Anterior cingulate cortex (tissue), 58 donors: ENCODE measurements at places on chromosomes 1 and 21.
A peak's percentile ranks its signal among the peaks of the same experiment; 100 is the strongest.

DNA sequence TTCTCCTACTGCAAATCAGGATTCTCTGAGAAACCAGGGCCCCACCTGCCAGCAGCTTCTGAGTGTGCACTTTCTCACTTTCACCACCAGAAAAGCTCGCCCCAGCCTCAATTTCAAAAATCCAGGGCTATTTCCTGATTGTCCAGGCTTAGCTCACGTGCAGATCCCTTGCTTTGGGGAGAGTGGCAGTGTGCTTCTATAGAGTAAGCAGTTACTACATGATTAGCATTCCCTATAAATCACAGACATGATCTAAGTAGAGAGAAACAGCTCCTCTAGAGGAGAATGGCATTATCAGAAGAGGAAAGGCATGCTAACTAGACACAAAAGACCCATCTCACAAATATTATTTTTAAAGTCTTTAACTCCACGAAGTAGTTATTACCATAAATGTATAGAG lies 456.0 kb upstream of the PKN2 start:
- DNase-seq: no peak

GRCh38 chr1:243827206-243827605 lies 22.8 kb downstream of the AKT3 start:
- DNase-seq: no peak

GRCh38 chr1:98661544-98662355 lies at the start of gene SNX7:
SNX7 (plus strand) TSS chr1:98661721; CDS start chr1:98661732, 11 bp downstream.
- peak; percentile 76 for DNase-seq

- DNase-seq: no peak
Observed at GRCh38 chr1:117919376-117919775, 10.0 kb downstream of the GDAP2 start.

GRCh38 chr21:43904331-43904781 lies 39.3 kb downstream of the AGPAT3 start:
- no peak for DNase-seq

DNA sequence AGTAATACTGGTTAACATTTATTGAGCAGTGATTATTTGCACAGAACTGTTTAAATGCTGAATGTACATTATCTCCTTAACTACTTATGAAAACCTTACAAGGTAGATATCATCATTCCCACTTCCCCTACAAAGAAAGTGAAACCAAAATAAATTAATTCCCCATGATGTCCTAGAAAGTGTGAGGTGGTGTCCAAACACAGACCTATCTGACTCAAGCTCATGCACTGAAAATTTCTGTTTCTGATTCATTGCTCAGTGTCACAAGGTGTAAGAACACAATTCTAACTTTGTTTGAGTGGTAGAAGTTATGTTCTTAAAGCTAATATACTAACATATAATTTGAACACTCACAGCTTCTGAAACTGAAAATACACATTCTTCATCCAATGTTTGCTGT lies 178.7 kb downstream of the MRPL39 start:
- no peak for DNase-seq

DNA sequence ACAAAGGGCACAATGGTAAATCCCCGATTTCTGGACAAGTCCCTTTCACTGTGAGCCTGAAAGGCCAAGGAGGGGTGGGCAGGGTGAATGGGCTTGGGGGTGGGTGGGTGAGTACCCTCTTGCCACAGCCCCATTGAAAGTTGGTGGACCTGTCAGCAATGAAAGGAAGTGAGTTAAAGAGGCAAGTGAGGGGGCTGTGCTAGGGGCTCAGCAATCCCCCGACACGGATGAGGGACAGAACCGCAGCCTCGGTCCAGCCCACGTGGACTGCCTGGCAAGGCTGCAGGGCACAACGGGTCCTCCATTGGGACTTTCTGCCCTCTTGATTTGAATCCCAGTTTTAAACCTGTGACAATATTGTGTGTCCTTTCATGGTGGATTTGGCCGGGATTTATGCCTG lies 255.3 kb downstream of the FOXD2 start:
- DNase-seq: no peak

DNA sequence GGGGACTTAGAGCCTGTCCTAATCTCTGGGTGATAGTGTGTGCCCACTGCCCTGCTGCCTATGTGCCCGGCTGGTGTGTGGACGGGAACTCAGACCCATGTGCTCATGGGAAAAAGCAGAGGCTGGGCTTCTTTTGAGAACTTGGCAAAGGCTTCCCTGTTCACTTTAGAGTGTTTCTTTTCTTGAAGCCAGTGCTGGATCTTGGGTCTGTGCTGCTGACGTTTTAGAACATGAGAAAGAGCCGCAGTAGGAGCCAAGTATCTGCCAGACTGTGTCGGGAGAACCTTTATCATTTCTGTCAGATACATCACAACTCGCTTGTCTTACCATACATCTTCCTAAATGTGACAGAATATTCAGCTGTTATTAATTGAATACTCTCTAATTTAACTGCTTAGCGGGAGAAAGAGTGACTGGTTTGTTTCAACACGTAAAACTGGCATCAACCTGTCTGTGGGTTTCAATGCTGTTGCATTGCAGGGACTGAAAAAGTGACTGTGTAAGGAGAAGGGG lies 195.2 kb downstream of the PBX1 start:
- DNase-seq: peak; percentile 27

- no peak for DNase-seq
Observed at GRCh38 chr1:92826792-92827191, 5.0 kb upstream of the RPL5 start.

GRCh38 chr1:25767437-25767770 lies 32.6 kb upstream of the SELENON start:
- DNase-seq: no peak

DNA sequence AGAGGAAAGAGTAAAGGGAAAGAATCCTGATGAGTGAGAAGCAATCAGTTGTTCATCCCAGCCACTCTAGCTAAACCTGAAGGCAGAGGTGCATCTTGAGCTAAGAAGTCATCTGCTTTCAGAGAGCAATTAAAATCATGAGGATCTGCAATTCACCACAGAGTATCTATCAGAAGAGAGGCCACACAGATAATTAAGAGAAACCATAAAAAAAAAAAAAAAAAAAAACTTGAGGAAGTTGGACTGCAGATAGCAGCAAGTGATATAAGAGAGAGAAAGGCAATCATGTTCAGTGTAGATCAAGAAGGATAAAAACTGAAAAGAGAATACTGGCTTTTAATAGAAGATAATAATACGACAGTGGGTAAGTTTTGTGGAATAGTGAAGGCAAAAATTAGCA lies 17.7 kb downstream of the FOXJ3 start:
- no peak for DNase-seq

- DNase-seq: no peak
Observed at GRCh38 chr1:231279081-231279480, 38.1 kb downstream of the GNPAT start.

DNA sequence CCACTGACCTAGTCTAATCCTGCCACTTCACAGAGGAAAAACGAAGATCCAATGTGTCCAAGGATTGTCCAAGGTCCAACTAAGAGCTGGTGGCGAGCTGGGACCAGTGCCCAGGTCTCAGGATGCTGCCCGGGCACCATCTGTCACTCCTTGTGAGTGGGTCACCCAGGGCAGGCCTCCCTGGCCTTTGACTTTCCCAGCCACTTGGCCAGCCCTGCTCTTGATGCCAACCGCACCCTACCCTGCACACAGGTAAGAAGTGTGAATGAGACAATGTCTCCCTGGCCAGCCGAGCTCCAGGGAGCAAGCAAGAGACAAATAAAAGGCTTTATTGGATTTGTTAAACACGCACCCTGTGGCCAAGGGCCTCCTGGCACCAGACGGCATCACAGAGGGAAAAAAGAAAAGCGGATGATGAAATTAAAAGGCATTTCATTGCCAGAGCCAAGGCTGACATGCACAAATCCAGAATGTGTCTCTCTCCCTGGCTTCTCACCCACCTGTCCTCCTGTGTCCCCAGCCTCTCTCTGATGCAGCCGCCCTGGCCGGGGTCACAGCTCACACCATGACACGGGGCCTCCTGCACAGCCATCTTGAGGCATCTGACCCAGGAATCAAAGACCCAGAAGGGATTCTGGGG lies 72.8 kb downstream of the CAMK2N1 start:
- DNase-seq: no peak

GRCh38 chr1:51955797-51956527 lies 34.5 kb downstream of the RAB3B start:
- no peak for DNase-seq

GRCh38 chr1:8571200-8571984 lies 246.0 kb downstream of the RERE start:
- no peak for DNase-seq

- DNase-seq: no peak
Observed at GRCh38 chr21:37579356-37579755, 212.8 kb downstream of the DYRK1A start.

DNA sequence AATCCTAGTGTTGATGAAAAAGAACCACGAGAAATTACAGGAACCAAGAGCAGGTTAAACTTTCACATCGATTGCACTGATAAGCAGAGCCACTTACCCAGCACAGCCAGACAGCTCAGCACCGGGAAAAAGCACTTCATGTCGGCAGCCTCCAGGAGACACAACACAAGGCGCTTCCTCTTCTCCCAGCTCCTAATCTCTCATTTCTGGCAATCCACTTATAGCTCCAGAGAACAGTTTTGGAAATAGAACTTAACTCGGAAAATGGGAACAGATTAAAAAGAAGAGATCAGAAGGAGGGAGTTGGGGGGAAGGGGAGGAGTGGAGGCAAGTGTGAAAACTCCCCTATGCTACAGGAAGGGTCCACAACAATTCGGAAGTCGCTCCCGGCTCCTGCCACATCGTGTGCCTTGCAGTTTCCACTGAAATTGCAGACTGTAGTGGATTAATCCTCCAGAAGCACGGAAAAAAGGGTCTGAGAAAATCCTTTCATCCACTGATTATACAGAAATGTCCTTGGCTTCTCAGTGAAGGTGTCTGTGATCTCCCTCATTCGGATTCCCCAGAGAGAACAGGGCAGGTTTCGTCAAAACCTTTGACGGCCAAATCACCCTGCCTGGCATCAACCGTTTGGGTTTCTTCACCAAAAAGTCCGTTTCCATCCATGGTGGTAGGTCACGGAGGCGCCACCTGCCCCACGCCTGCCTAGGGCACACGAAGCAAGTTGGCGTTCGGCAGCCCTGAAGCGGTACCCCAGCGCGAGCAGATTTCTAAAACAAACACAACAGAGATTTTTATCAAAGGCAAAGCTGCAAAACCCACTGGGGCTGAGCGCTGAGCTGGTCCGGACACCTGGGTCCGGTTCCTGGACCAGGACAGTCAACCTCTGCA lies 1.1 kb downstream of the IGSF3 start:
- DNase-seq: no peak

- no peak for DNase-seq
Observed at GRCh38 chr1:206702803-206703202, 18.1 kb downstream of the MAPKAPK2 start.

GRCh38 chr1:156492591-156493080 lies 7.9 kb downstream of the MEF2D start:
- DNase-seq: no peak

- DNase-seq: no peak
Observed at GRCh38 chr21:37253991-37254390, 13.1 kb downstream of the VPS26C start.

DNA sequence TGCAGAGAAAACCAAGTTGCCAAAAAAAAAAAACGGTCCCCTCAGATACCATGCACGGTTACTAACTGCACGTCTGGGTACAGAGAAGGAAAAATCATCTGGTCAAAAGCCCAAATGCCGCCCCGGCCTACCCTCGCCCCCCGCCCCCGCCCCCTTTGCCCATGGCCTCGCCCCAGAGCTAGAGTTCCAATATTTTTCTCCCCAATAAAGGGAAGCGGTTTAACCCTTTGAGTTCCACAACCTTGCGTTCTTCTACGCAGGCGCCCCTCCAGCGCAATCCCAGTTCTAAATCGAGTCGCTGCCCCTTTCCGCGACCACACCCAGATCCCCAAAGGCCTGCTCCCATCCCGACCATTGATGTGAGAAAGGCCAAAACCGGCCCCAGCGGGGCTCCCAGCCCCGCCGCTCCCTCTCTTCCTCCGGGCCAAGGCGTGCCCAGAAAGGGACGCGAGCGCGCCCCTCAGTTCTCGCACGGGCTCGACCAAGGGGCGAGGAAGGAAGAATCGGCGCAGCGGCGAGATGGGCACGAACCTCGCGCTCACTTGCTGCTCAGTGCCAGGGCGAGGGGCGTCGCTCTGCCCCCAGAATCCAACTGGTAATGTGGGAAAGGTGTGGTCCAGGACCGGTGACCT lies 797 bp downstream of the WDR47 start:
- DNase-seq: peak; percentile 23

- no peak for DNase-seq
Observed at GRCh38 chr1:194362327-194362726, 1175.9 kb upstream of the B3GALT2 start.

DNA sequence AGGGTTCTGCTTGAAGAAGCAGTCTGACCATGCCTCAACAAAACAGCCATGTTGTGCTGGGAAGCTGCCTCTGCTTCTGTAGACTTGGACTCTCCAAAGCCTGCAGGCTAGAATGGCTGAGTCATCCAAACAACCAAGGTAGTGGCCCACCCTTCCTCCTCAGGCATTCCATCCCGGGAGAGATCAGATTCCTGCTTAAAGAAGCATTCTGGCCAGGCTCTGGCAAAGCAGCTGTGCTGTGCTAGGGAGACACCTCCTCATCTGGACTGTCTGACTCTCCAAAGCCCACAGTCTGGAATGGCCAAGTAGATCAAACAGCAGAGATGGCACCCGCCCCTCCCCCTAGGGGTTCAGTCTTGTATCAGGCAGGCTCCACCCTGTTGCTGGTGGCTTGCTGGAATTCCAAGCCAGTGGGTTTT lies 38.3 kb upstream of the F3 start:
- DNase-seq: no peak

DNA sequence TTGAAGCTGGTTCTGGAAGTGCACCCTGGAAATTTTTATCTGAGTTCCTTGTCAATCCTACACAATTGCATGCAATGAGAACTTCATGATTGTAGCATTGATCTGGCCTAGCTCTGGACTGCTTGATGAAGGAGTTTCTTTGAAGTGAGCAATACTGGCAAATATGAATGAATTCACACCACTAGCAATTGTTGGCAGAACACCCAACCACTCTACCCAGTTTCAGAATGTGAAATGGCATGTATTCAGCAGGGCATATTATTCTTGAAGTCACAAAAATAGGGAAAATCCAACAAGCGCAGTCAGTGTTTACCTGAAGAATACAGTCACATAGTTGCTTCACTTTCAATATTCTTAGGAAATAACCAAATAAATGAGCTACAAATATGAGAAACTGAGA lies 57.3 kb downstream of the RGS5 start:
- no peak for DNase-seq

DNA sequence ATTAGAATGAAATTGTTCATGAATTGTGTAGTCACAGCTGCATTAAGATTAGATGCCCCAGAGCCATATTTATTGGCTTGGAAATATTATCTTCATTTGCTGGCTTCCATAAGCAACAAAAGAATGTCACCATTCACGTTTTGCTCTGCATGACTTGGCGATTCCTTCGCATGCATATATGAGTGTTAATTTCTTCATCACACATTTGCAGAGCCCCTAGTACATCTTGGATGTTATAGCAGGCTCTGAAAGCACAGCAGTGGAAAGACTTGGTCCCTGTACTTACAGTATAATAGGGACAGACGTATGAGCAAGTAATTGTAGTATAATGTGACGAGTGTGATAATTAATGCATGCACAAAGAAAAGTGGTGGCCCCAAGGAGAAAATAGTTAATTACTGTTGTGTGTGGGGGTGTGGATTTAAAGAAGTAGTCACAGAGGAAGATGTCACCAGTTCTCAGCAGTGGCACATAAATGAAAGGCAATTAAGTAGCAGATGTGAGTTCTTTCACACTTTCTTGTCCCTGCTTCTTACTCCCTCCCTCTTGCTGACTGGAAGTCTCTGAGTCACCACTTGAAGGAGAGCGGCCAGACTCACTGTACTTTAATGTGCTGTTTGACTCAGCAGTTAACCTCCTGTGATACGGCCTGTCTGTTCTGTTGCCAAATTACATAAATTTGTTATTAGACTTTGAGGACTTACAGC lies 21.0 kb downstream of the S100A10 start:
- DNase-seq: no peak

GRCh38 chr1:18183533-18183932 lies 75.9 kb downstream of the IGSF21 start:
- no peak for DNase-seq
